ENCODE measurements at places on chromosomes 1 and 21. TPM values are rescaled to one million over a fixed set of nuclear protein-coding genes. Genes with fewer than 3 reads are reported as not detected.

The SEMA6C gene
- total RNA-seq = 12.1 TPM

The VWA5B1 gene
- not detected for total RNA-seq

The RNU1-2 gene
- total RNA-seq = under 0.01 TPM

The SYCP1 gene
- total RNA-seq = not detected

The TIE1 gene
- 0.21 TPM for total RNA-seq

The SLC35F3 gene
- 1.5 TPM for total RNA-seq

The RGSL1 gene
- total RNA-seq = not detected

The KCNJ9 gene
- total RNA-seq = 0.09 TPM

The PGLYRP3 gene
- total RNA-seq = not detected

The PLOD1 gene
- 73.5 TPM for total RNA-seq

The GJA8 gene
- total RNA-seq = not detected

The KMO gene
- total RNA-seq = not detected

All from neural progenitor cell (in vitro differentiated cells).